Activated CD4-positive, alpha-beta memory T cell treated with anti-CD3 and anti-CD28 coated beads, Interleukin-2, amount 10 ng/mL, durations not matched to agents 7 days and 5 days (primary cell): ENCODE measurements at places on chromosomes 5 and 9. TPM values are rescaled to one million over a fixed set of nuclear protein-coding genes. Genes with fewer than 3 reads are reported as not detected.

DNA sequence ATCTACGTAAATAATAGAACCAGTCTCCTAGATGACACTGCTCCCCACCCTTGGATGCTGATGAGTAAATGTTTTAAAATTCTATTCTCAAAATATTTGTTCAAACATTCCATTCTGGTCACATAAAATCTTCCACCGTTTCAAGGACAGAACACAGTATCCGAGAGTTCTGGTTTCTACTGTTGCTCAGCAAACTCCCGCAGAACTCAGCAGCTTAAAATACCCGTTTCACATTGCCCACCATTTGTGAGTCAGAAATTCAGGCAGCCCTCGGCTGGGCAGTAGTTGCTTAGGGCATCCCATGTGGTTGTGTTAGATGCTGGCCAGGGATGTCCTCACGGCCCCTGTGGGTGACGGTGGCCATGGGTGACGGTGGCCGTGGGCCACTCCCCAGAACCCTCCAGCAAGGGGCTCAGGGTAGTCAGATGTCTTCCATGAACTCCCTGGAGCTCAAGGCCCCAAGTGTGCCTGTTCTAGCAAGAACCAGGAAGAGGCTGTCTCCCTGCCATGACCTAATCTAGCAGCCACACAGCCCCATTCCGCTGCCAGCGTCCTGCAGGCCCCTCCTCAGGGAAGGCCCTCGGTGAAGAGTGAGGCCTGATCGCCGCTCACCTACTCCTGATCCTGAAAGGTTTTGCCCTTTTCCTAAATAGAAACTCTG is 17.4 kb downstream of the MGAT1 start:
- no peak for DNase-seq

DNA sequence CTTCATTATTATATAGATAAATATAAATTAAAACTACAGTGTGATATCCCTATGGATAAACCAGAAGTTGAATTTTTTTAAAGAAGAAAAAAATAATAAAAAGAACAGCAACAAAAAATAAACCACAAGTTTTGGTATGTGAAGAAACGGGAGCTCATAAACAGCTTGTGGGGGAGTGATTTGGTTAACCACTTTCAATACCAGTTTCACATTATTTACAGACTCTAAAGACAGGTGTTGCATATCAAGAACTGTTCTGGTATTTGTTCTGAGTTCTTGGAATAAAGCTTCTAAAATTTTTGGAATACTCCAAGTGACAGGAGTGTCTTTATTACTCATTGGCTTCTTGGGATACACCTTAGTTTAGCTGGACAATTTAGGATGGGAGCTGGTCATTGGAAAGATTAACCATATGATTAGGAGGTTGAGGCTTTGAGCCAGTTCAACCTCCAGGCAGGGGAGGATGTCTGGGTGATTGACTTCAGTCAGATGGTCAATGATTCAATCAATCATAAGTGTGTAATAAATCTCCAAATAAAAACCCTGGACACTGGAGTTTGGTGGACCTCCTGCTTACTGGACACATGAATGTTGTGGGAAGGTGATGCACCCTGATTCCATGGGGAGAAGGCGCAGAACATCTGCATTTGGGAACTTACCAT is 2223.1 kb upstream of the C9orf72 start:
- DNase-seq = no peak

ACTBL2 gene
- total RNA-seq = not detected

- DNase-seq = no peak
These were observed 243.8 kb upstream of the IRX1 start for GRCh38 chr5:3351581-3352442.

SLC31A2 gene
- 3.6 TPM for total RNA-seq

ISOC1 gene
- 14.4 TPM for total RNA-seq

GRCh38 chr9:132003896-132004295 is 75.8 kb downstream of the MED27 start:
- DNase-seq = no peak

DNA sequence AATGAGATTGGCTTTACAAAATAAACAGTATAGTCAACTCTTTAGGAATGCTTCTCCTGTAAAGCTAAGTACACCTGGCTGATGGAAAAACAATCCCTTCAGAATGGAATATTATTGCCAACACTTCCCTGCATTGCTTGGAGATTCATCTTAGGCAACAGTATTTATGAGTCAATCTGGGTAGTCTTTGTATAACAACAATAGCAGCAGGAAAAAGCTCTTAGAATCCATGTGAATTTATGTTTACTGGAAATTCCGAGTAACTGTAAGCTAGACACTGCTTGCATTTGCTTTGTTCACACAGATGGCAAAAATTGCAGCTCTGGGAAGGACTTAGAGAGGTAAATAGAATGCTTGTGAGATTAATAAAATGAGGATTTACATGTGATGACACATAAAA is 101.7 kb upstream of the NTRK2 start:
- no peak for DNase-seq

SPINK13 gene
- not detected for total RNA-seq

MEIKIN gene
- total RNA-seq = 1.1 TPM

DNA sequence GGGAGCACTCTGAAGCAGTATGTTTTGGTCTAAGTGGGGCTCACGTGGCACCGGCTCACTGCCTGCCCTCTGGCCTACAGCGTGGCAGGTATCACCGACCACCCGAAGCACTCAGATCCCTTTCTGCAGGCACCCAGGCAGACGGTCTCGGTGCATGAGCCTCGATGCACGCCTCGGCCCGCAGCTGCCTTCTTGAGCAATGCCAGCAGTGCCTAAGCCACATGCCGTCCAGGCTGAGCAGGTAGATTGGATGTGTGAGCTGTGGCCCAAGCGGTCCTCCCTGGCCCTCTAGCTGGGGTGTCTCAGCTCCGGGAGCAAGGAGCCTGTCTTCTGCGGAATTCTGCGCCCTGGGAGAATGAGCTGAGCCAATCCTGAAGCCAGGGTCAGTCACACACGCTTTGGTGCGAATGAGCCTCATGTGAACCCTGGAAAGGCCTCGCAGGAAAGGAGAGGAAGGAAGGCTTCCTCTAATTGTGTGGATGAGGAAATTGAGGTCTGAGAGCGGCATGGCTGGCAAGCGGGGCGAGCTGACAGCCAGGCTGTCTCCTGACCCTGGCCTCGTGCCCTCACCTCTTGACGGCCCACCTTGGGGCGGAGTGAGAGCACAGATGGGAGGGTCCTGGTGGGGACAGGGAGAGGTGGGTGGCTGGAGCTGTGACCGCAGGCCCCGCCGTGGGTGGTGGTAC is 14.4 kb downstream of the RXRA start:
- DNase-seq = no peak

- DNase-seq = peak; percentile 57
These were observed at the start of gene CARD19 for GRCh38 chr9:93096131-93096802. CARD19 (plus strand) TSS chr9:93096217; CDS start chr9:93096346, 129 bp downstream.

- DNase-seq = no peak
These were observed 118.7 kb upstream of the ADAMTS16 start for GRCh38 chr5:5021436-5021835.

ABO gene
- total RNA-seq = 0.20 TPM

DNA sequence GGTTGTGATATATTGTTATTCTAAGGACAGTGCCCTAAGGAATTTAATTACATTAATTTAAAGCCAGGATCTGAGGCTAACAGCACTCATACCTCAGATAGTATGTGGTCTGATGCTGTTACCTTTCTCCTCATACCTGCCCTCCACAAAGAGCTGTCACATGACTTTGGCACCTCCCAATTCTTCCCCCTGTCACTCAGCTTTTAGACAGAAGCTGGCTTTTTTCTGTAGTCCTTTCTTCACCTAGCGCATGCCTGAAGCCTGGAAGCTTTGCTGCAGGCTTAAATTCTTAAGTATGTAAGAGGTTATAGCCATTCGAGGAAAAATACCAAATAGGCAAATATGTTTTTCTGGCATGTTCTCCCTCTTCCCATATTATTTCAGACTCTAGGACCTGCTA is 61.0 kb upstream of the ADAMTS19 start:
- no peak for DNase-seq

DNA sequence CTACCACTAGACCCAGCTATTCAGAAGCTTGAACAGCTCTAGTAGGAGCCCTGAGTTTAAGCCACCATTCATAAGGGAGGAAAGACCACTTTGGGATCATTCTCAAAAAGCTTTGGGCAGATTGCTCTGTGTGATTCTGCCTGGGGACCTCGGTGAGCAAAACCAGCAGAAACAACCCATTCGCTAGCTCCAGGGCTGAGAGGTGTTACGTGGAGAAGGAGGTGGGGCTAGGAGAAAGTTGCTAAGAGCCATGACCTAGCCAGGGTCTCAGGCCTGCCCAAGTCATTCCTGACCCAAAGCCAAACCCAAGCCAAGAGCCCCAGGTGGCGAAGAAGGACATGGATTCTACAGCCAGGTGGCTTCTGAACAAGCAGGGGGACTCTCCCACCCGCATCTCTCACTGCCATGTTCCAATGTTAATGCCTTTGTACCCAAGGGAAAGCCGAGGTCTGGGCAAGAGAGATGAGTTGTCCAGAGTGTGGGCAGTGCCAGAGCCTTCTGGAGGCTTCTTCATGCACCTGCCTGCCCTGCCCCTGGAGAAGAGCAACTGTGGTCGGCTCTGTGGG is 4.0 kb upstream of the BARHL1 start:
- DNase-seq = no peak

DAPK1 gene
- total RNA-seq = 0.50 TPM

DNA sequence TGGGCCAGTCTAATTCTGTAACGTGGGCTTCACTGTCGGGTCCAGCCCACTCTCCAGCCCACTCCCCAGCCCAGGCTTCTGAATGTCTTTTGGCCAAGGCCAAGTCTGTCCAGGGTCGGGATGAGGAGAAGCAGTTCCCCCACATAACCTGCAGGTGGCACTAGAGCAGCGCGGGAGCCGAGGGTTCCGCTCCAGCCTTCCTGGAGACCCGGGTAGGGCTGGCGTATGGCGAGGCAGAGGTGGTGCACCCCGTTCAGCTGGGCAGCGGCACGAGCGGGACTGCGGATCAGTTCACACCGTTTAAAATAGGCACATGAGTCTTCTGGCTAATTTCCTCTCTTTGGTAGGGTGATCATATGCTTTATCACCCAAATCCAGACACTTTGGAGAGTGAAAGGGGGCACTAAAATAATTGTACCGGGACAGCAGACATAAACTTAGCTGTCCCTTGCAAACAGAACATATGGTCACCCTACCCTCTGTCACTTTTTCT is 185.9 kb downstream of the MSX2 start:
- peak; percentile 64 for DNase-seq

WDR5 gene
- 32.1 TPM for total RNA-seq

DNA sequence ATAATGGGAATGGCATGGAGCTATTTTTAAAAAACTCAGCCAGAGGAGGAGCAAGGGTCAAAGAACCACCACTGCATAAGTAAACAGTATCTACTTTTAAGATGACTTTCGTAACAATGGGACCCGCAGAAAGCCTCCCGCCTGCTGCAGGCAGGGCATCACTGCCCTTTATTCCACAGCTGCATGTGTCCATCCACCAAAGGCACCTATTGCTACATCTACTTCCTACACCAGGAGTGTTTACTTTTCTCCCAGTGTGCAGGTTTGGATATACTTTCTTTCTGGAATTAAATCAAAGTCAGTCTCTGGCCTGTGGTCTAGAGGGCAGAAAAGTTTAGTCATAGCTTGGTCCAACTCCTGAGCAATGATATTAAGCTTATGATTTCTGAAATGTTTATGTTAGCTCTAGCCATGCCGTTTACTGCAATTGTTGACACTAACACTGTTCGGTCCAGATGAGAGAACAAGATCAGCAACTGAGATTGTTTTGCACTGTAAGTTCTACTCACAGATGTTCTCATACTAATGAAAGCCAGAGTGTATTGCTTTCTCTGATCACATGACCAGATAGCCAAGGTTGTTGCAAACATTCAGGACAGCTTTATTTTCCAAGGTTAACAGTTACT is 391.5 kb downstream of the FGF10 start:
- DNase-seq = no peak

GRCh38 chr9:94630833-94631232 is 8.5 kb downstream of the FBP1 start:
- no peak for DNase-seq

GZMA gene
- total RNA-seq = 1,058 TPM

- no peak for DNase-seq
These were observed 84.0 kb downstream of the KCNIP1 start for GRCh38 chr5:170587808-170588207.

DNA sequence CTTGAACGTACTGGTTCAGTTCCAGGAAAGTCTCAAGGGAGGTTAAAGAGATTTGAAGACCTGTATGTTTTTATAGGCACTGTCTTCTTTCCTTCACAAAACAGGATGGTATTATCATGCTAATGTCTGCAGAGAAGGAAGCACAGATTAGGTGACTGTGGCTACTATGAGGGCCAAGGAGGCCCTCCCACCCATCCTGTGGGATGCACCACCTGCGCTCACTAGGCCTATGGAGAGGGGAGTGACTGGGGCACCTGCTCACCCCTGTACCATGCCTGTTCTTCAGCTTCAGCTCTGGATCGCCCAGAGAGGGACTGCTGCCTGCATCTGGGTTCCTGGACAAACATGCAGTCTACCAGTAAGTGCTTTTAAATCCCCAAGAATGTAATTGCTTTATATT is 469.4 kb downstream of the CCDC171 start:
- DNase-seq = no peak

DNA sequence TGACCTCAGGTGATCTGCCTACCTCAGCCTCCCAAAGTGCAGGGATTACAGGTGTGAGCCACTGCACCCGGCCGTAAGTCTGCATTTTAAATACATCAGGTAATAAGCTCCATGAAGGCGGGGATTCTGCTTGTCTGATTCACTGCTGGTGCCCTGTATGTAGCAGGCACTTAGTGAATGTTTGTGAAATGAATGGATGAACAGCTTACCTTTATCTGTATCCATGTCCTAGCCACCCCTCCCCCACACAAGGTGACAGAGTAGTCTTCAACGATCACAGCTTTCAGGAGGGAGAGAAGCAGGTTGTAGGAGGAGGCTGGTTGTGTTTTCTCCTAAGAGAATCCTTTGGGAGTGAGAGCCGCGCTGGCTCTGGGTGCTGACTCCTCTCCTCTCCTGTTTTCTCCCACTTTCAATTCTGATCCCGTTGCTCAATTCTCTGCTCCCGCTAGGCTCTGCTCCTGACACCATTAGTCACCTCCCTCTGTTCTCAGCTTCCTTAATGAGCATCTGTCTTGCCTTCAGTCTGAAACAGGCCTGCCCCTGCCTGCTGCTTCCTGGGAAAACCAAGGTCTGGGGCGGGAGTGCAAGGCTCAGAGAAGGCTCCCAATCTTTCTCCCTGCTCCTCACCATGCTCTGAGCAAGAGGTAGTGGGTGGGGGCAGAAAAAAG is 88.8 kb upstream of the CTNNA1 start:
- DNase-seq = no peak

ANKRD34B gene
- not detected for total RNA-seq

DNA sequence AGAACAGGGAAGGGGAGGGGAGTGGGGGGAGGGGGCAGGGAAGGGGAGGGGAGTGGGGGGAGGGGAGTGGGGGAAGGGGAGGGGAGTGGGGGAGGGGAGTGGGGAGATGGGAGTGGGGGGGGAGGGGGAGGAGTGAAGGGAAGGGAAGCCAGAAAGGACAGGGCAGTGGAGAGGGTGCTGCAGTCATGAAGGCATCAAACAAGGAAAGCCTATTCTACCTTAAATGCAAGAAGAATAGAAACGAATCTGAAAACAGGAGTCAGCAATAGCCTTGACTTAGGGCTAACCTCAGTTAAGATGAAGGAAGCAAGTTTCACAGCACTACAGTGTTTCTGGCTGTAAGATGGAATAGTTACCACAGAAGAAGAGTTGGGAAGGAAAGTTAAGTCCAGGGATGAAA is 59.5 kb downstream of the CAMSAP1 start:
- DNase-seq = no peak

GRCh38 chr5:175357995-175358394 is 86.0 kb downstream of the DRD1 start:
- no peak for DNase-seq

GRCh38 chr5:158611581-158611980 is 488.1 kb downstream of the EBF1 start:
- DNase-seq = no peak
